ENCODE measurements at places on chromosomes 4 and X.

DNA sequence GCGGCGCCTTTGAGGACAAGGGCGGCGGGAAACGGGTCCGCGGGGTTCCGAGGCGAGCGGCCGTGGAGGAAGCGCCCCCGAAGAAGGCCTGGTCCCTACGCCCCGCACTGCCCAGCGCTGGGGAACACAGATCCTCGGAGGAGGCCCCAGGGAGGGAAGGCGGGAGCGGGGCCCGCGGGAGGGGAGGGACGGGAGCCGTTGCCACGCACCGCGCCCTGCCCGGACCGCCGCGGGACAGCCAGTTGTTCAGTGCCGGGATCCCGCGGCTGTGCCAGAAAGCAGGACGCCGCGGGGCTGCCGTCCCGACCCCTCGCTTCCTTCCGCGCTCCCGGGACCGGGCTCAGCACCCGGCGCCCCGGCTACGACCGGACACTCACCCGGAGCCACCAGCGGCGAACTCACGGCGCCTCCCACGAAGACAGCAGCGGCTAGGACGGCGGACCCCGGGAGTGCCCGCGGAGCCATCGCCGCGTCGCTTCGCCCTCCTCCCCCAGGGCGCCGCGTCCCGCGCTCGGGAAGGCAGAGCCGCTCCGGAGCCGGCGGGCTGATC lies 278 bp downstream of the RELL1 start:
- DNase-seq: peak; percentile 80

- no peak for DNase-seq
Observed at GRCh38 chr4:101020956-101021355, 326.4 kb downstream of the PPP3CA start.

- DNase-seq: no peak
Observed at GRCh38 chrX:66919280-66919832, 280.5 kb upstream of the EDA2R start.

DNA sequence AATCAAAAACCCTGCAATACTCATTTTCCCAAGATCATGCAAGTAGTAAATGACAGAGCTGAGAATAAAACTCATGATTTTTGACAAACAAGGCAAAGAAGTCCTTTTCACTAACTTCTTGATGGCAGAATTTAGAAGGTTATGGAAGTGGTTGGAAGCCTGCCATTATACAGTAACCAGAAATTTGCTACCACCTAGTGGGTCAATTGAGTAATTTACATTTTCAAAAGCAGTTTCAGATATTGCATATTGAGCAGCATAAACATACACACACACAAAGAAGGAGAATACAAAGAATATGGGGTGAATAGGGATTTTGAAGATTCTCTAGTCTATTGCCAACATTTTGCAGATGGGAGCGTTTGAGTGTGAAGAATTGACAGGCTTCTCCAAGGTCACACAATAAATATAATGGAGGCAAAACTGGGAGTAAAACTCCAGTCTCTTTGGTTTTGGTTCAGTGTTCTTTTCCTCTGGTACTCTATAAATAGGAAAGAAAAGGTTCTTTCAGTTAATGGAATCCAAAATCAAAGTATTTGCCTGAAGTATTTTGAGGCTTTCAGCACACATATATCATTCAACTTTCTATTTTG lies 70.2 kb downstream of the GC start:
- no peak for DNase-seq

DNA sequence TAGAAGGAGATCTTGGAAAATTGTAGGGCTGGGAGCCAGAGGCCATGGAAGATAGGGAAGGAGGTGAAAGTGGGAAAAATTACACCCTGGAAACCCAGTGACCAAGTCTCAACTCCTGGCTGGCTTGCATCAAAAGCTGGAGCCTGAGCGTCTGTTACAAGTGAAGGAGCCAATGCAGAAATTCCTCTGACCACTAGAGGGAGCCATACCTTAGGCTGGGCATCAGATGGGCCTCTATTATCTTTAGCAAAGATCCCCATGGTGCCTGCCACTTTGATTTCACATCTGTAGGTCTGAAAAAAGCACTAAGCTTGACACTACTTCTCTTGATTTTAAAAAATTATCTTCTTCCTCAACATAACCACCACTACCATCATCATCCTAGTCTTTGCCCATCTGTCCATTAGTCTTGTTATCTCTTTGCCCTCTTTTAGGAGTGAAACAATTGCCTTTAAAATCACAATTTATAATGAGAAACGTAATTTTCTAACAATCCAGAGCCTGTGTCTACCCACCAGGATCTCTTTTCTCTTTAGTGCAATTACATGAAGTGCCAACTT lies 62.9 kb downstream of the ANAPC4 start:
- DNase-seq: peak; percentile 78

GRCh38 chr4:59666645-59667044 lies 1533.5 kb upstream of the ADGRL3 start:
- no peak for DNase-seq

GRCh38 chr4:145735347-145735675 lies 55.4 kb downstream of the C4orf51 start:
- DNase-seq: no peak

DNA sequence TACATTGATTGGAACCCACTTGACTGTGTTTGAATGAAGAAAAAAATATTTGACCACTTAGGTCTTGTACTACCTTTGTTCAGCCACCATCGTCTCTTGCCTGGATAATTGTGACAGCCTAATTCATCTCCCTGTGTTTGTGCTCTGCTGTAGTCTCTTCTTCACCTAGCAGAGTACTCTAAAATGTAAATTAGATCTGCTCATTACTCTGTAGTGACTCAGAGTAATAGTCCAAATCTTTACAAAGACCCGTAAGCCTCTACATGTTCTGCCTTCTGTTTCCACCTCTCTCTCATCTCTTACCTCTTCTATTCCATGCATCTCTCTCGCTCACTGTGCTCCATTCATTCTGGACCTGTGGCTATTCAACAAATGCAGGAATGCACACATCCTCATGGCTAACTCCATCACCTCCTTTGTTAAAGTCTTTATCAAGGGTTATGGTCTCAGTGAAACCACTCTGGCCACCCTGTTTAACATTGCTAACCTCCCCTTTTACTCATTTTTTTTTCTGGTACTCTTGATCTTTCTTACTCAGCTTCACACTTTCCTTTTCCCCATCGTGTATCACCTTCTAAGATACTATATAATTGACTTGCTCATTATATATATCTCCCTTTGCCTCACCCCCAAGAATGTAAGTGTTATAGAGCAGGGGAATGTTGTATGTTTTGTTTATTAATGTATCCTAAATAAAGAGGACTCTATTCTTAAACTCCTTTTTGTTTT lies 98.4 kb downstream of the STIM2 start:
- no peak for DNase-seq

Data from Peyer's patch (tissue), 4 donors.